Tibial artery (tissue), 4 donors: ENCODE measurements at places on chromosomes 11 and 22.

DNA sequence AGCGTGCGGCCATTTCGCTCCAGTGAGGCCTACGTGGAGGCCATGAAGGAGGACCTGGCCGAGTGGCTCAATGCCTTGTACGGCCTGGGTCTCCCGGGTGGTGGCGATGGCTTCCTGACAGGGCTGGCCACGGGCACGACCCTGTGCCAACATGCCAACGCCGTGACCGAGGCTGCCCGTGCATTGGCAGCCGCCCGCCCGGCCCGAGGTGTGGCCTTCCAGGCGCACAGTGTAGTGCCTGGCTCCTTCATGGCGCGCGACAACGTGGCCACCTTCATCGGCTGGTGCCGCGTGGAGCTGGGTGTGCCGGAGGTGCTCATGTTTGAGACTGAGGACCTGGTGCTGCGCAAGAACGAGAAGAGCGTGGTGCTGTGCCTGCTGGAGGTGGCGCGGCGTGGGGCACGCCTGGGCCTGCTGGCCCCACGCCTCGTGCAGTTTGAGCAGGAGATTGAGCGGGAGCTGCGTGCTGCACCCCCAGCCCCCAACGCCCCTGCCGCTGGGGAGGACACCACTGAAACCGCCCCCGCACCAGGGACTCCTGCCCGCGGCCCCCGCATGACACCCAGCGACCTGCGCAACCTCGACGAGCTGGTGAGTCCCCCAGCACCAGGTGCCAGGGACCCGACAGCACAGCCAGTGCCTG is 1.8 kb downstream of the GAS2L1 start:
- H3K27me3 ChIP-seq: peaks cover 4% of the 10 kb centered on the region
- peak; percentile 23 for DNase-seq
- H3K4me1 ChIP-seq: peaks cover 56% of the 10 kb centered on the region
- H3K36me3 ChIP-seq: no peaks in the 10 kb centered on the region
- H3K4me3 ChIP-seq: peak overlapping the region; percentile 93

DNA sequence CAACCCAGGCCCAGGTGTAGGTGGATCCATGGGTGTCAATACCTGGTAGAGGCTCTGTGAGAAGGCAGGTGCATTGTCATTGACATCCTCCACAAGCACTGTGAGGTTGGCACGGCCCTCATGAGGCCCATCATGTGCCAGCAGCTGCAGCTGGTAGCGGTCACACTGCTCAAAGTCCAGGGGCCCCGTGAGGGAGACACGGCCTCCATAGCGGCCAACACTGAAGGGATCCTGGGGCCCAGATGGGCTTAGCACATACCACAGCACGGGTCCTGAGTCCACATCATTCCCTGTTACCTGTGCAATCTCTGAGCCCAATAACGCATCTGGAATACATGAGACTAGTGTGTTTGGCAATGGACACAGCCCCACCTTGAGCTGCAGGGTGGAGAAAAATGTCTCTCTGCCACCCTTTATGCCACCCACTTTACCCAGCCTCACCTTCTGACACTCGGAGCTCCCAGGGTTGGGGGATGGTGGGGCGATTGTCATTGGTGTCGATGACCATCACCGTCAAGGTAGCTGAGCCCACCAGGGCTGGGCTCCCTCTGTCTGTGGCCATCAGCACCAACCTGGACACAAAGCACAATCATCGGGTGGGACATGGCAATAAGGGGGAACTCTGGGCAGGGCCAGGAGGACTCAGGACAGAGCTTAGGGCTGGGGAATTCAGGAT is 6.1 kb upstream of the TPP1 start:
- no peaks in the 10 kb centered on the region for H3K27me3 ChIP-seq
- no peak overlapping the region for H3K27ac ChIP-seq
- no peaks in the 10 kb centered on the region for H3K4me1 ChIP-seq
- H3K36me3 ChIP-seq: peaks cover 15% of the 10 kb centered on the region

- no peaks in the 10 kb centered on the region for H3K36me3 ChIP-seq
- H3K27ac ChIP-seq: no peak overlapping the region
- H3K4me3 ChIP-seq: no peak overlapping the region
- H3K27me3 ChIP-seq: no peaks in the 10 kb centered on the region
- peaks cover 3% of the 10 kb centered on the region for H3K4me1 ChIP-seq
- no peak for DNase-seq
These were observed 202.5 kb downstream of the SBF2 start for GRCh38 chr11:10091314-10092045.

GRCh38 chr22:39522567-39523300 is 2.4 kb downstream of the ATF4 start:
- peak overlapping the region; percentile 84 for H3K4me3 ChIP-seq
- peak overlapping the region; percentile 99 for H3K27ac ChIP-seq
- DNase-seq: peak; percentile 81
- peaks cover 31% of the 10 kb centered on the region for H3K36me3 ChIP-seq

DNA sequence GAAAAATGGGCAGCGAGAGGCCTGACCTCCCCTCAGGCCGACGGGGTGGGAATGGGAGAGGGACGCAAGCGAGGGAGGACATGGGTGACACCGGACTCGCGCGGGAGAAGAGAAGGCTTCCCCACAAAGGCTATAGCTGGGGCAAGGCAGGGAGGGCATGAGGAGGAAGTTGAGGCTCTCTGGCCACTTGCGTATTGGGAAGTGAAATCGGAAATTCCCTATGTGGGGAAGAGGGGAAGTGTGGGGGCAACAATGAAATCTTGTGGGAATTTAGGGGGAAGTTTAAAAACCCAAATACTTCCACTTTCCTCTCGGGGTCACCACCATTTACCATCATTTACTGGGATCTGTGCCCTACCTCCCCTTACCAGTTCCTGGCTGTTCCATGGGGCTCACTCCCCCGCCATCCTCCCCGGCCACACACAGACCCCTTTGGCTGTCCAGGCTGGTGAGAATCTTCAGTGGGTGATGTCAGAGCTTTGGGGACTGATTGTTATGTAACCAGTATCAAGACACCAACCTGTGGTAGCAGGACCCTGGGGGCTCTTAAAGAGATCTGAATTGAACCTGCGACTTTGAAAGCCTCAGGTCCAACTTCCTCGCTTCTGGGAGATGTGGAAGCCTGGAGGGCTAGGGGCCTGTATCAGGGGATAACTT is 951 bp upstream of the EHD1 start:
- H3K27me3 ChIP-seq: no peaks in the 10 kb centered on the region
- DNase-seq: peak; percentile 76
- peak overlapping the region; percentile 66 for H3K4me3 ChIP-seq
- no peaks in the 10 kb centered on the region for H3K4me1 ChIP-seq
- H3K27ac ChIP-seq: peak overlapping the region; percentile 81

DNA sequence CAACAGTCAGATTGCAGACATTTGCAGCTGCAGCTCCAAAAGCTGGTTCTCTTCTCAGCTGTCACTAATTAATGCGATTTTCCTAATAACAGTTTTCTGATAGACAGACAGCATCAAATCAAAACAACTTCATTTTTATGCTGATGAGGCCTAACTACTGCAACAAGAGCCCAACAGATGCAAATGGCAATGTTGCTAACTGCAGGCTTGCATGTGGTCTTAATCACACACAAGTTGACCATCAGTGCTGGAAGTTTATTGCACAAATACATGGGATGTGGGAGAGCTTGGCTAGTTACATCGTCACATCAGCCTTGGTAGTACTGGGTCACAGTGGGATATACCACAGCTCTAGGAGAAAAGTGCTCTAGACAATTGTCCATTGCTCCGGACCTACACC is 99.2 kb downstream of the SPON1 start:
- H3K36me3 ChIP-seq: no peaks in the 10 kb centered on the region
- H3K27me3 ChIP-seq: no peaks in the 10 kb centered on the region
- peaks cover 5% of the 10 kb centered on the region for H3K4me1 ChIP-seq
- H3K27ac ChIP-seq: no peak overlapping the region

- peaks cover 9% of the 10 kb centered on the region for H3K36me3 ChIP-seq
- no peak overlapping the region for H3K27ac ChIP-seq
- no peak overlapping the region for H3K4me3 ChIP-seq
- H3K27me3 ChIP-seq: no peaks in the 10 kb centered on the region
- H3K4me1 ChIP-seq: no peaks in the 10 kb centered on the region
- DNase-seq: no peak
These were observed 34.2 kb downstream of the DDX10 start for GRCh38 chr11:108698844-108699642.
